ENCODE measurements at places on chromosomes 7 and 10. TPM values are rescaled to one million over a fixed set of nuclear protein-coding genes. Genes with fewer than 3 reads are reported as not detected.
A peak's percentile ranks its signal among the peaks of the same experiment; 100 is the strongest.

The GPC2 gene
- total RNA-seq: 3.9 TPM

The COBL gene
- total RNA-seq: not detected

The HOXA7 gene
- total RNA-seq: not detected

The NKX1-2 gene
- not detected for total RNA-seq

The HOXA10 gene
- not detected for total RNA-seq

The ACTR3C gene
- 2.8 TPM for total RNA-seq

The SVOPL gene
- total RNA-seq: 0.70 TPM

The HYAL4 gene
- not detected for total RNA-seq

The ZPBP gene
- total RNA-seq: not detected

The VSIR gene
- 47.3 TPM for total RNA-seq

The PILRB gene
- total RNA-seq: 28.3 TPM

The FAM25A gene
- not detected for total RNA-seq

The ATG9B gene
- 12.3 TPM for total RNA-seq

DNA sequence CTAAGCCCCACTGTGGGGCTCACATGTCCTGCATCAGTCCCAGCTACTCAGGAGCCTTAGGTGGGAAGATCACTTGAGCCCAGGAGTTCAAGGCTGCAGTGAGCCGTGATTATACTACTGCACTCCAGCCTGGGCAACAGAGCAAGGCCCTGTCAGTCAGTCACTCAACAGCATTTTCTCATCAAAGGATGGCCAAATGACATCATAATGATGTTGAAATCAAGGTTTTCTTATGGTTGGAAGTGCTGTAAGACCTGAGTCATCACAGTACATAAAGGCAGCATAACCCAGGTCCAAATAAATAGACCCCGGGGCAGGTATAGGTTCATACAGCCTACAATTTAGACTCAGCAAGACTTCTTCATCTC, 341.1 kb downstream of the PARD3 start:
- DNase-seq: no peak

DNA sequence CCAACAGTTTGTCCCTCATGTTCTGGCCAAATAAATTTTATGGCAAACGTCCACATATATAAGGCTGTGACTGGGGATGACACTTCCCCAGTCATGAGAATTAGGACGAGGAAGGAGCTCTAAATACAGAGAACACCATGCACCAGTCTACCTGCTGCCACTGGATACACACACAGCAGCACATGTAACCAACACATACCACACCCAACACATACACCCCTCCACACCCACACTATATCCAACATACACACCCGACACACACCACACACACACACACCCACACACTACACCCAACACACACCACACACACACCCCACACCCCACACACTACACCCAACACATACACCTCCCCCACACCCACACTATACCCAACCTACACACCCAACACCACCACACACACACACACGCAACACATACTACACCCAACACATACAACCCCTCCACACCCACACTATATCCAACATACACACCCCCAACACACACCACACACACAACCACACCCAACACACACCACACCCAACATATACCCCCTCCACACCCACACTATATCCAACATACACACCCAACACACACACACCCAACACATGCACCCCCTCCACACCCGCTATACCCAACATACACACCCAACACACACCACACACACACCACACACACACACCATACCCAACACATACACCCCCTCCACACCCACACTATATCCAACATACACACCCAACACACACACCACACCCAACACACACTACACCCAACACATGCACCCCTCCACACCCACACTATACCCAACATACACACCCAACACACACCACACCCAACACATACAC, 74.1 kb downstream of the HIPK2 start:
- no peak for DNase-seq

DNA sequence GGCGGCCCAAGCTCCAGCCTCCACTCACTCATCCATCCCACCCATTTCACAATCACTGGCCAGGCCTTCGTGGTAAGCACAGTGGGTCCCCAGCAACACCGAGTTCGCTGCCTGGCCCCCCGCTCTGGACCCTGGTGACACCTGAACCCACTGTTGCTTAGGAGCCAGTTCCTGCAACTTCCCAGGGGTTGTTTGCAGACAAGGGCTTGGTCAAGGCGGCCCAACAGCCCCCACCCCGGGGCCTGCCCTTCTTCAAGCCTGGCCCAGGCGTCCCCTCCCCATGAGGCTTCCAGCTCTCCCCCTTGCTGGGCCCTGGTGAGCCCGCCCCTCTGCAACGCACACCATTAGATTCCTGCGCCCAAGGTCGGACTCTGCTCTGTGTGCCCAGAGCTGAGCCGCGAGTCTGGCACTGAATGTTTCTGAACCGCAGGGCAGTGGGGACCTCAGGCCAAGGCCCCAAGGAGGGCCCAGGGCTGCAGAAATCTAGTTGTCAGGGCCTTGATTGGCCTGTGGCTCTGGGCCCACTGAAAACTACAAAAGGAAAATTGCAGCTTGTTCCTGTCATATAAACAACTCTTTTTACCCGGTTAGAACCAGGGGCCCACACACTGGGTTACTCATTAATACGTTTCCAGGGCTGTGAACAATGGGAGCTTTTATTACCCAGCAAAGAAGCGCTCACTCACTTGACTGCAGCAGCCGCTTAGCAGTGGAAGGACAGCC, 2.1 kb upstream of the COX19 start:
- DNase-seq: no peak

- DNase-seq: no peak
Measured at GRCh38 chr7:23247603-23248335, 1.2 kb downstream of the GPNMB start.

GRCh38 chr10:12048547-12048946, 5.9 kb upstream of the UPF2 start:
- no peak for DNase-seq

GRCh38 chr10:87816163-87816897, 1.7 kb downstream of the ATAD1 start:
- DNase-seq: no peak

DNA sequence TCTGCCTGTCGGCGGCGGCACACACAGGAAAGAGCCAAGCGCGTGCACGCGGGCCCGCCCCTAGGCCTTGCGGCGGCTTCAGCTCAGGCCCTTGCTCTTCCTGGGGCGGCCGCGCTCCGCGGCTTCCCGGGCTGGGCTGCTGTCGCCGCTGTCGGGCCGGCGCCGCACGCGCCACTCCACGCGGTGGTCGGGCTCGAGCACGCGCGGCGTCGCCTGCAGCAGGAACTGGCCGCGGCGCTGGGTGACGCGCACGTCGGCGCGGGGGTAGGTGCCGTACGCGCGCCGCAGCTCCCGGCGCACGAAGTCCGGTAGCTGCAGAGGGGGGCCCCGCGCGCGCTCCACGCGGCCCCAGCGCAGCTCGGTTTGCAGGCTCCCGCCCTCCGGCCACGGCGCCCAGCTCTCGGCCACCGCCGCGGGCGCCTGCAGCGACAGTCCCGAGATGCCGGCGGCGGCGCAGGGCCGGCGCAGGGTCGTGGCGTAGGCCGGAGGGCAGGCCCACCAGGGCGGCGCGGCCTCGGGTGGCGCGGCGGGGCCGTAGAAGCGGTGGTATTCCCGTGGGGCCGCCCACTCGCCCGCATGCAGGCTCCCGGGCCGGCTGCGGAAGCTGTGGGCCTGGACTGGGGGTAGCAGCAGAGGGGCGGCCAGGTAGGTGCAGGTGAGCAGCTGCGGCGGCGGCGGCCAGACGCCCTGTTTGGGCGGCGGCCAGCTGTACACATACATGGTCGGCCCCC, 804 bp downstream of the C10orf95 start:
- DNase-seq: peak; percentile 93

GRCh38 chr7:115210552-115210951, 288.7 kb downstream of the MDFIC start:
- no peak for DNase-seq

DNA sequence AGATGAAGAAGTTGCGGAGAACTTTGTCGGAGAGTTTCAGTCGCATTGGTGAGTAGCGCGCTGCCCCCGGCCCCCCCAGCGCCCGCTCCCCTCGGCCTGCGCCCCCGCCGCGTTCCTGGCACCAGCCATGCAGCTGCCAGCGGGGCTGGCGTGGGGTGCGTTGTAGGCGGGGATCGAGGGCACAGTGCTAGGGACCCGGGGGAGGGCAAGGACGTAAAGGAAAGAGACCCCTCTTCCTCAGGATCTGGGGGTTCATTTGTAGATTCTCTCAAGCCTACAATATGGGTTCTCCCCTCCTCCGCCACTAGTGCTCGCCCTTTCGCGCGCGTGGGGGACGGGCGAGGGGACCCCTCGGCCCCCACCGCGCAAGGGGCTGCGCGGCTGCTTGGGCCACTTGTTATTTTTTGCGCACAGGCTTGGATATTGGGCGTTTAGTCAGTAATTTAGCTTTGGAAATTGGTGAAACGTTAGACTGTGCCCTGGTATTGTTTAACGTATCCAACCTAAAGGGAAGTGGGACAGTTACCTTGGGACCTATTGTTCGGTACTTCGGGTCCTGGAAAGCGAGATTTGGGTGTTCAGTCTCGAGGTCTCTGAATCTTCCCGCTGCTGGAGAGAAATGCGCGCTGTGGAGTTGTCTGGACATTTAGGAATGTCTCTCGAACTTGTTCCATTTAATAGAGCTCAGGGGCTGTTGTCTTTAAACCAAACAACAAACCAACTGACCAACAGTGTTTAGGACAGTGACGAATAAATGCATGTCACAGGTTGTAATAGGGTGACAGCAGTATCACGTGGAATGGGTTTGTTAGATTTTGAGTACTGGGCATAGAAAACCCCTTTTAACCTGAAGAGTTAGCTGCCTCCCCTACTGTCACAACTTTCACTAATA, 796 bp downstream of the CDK14 start:
- DNase-seq: no peak

GRCh38 chr7:121503039-121503438, 106.9 kb upstream of the FAM3C start:
- no peak for DNase-seq

DNA sequence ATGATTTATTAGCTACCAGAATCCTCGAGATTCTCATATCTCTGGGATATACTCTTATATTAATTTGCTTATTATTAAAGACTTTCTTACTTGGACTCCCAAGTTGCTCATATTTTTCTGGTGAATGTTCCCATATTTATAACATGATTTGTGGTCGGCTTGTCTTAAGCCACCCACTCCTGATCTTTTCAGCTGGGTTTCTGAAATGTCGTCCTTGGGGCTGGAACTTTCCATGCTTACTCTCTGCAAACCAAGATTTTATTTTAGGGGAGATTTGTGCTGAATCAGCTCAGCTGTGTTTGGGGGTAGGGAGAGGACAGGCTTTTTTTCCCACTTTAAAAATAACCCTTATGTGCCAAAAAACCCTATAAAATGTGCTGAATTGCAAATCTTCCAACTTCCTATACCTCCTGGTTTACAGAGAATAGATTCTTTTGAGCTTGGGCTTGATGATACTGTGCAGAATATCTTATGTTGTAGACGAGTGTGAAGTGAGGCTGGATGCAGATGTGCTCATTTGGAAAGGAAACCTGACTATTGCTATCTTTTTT, 162.1 kb downstream of the SND1 start:
- no peak for DNase-seq

- no peak for DNase-seq
Measured at GRCh38 chr10:34505338-34505737, 309.8 kb downstream of the PARD3 start.

DNA sequence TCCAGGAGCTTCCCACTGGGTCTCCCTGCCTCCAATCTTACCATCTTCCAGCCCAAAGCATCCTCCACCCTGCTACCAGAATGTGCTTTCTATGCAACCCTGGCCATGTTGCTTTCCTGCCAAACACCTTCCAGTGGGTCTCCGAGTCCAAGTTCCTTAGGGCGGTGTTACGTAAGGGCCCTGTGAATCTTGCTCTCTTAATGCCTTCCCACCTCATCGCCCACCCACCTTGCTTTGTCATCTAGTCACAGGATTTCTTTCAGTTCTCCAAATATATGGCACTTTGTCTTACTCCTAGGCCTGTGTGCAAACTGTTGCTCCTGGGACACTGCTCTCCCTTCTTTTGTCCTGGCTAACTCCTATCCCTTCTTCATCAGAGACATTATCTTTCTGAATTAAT, 344.5 kb downstream of the RPS24 start:
- no peak for DNase-seq

DNA sequence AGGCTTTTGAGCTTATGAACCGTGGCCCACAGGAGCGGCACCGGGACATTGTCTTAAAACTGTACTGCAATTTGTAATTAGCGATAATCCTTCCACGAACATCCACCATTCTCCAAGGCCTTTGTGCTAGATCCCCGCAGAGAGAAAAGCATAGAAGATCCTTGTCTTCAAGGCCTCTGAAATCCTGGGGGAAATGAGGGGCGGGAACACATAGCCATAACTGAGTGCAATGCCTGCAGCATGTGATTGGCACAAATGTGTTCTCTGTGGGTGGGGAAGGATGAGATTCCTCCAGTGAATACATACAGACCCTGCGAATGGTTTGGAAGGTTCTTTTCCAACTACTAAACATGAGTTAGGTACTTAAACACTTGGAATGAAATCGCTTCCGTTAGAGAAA, 25.9 kb upstream of the PROSER2 start:
- DNase-seq: no peak

- no peak for DNase-seq
Measured at GRCh38 chr10:87618566-87619423, 40.9 kb upstream of the PAPSS2 start.

GRCh38 chr10:119817991-119818888, 54.4 kb downstream of the MCMBP start:
- DNase-seq: peak; percentile 16

- no peak for DNase-seq
Measured at GRCh38 chr10:31773749-31774298, 154.8 kb downstream of the ARHGAP12 start.

DNA sequence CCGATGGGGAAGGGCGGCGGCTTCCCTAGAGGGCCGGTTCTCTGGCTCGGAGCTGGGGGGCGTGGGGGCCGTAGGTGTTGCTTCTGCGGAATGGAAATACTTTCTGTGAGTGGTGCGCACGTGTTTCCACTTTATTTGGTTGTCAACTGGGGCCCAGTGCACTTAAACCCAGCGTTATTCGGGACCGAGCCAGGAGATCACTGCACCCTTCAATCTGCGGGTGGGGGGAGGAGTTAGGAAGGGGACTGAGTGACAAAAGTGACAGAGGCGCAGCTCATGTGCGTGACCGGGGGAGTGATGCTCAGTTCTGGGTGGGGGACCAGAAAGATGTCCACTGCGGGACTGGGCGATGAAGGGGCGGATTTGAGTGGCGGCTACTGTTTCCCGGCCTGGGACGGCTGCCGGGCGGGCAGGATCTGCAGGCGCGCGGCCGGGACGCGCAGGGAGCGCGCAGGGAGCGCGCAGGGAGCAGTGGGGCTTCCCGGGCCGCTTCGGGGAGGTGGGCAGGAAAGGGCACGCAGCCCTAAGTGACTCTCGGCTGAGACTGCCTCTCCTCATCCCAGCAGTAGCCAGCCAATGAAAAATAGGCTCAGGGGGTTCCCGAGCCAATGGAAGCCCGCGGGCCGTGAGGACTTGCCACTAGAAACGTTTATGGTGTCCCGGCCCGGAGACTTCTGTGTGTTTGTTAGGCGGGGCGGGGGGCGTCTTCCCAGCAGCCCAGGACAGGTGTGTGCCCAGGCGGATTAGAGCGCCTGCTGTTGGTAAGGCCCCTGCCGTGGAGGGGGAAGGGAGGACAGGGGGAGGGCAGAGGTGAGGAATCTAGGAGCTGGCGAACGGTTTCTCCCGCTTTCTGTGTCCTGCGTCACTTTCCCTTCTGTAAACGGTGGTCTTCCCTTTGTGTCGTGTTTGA, 54.3 kb upstream of the KDM7A start:
- peak; percentile 76 for DNase-seq

- peak; percentile 30 for DNase-seq
Measured at GRCh38 chr10:13891128-13892000, 304.6 kb downstream of the PRPF18 start.

- DNase-seq: no peak
Measured at GRCh38 chr7:30323006-30323355, 38.6 kb downstream of the ZNRF2 start.

- no peak for DNase-seq
Measured at GRCh38 chr7:70006261-70006920, 408.1 kb downstream of the AUTS2 start.
